Bronchial epithelial cell (primary cell): ENCODE measurements at places on chromosomes 12 and 14.

GRCh38 chr12:54587315-54587873 lies 1.1 kb downstream of the PPP1R1A start:
- no peak for DNase-seq

DNA sequence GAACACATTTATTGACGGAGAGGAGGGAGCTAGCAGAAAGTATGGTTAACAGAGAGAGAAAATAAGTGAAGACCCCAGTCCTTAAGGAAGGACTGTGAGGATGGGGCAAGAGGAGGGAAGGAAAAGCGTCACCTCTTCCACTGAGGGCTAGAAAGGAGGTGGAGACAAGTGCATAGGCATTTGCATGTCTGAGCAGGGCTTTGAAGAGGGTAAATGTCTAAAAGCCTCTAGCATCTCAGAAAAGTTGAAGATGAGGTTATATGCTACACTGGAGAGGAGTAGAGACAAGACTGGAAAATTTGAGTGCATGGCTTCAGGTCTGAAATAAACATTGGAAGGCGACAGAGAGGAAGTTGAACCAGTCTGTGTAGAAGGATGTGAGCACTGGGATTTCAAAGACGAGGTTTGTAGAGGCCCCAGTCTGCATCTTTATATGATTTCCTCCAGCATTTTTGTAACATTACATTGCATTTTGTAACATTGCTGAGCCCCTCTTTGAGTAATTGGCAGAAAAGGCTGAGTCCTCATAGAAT lies 98.5 kb upstream of the IFNG-AS1 start:
- no peak for DNase-seq

DNA sequence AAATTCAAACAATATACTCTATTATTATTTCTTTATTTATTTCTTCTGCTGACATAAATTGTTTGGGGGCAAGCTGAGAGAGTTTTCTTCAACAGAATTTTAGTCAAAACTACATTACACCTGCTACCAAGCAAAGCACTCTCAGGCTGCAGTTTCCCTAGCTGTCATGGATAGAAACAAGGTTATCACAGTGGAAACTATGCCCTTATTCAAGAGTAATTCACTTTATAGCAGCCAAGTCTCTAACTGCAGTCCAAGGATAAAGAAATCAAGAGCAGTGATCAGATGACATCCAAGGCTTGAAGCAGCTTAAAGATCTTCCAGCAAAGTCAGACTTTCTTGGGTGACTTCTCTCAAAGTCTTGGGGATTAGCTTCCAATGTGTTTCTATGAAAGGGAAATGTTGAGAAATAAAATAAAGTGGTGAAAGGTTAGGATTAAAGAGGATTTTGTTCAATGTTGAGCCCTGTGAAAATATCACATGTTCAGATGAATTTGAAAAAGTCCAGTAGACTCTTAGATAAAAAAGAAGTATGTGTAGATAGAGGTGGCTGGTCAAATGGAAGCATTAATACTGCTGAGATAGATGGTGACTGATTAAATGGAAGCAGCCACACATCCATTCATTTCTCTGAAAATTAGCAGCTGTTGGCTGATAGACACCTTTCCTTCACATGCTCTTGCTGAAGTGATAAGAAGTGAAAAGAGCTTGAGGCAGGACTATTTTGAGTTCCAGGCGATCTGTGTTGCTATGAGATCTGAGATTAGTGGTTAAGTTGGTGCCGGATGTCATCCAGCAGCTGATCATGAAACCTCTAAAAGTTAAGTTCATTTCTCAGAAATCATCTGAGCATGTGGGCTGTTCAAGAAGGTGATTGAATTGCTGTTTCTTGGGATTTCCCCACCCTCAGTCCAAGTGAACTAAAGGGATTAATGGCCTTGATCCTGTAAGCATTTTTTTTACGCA lies 257.8 kb upstream of the BTG1 start:
- no peak for DNase-seq

DNA sequence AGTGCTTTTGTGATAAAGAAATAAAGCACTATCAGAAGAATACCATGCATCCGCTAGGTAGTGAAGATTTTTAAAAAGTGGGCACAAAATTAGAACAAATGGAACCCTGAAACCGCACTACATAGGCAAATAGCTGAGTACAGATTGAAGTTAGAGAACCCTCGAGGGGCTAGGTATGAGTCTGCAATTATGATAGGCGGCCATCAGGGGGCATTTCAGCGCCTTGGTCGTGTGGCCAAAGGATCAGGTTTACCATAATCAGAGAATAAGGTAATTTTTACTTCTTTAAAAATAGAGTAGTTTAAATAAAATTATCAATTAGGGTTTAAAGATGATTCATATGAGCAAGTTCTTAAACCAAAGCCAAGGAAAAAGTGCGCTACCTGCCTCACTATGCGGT lies 129.8 kb downstream of the TMX1 start:
- no peak for DNase-seq
